ENCODE measurements at places on chromosomes 7 and 10.

- DNase-seq, result no peak
These were observed 401.5 kb downstream of the REEP3 start for GRCh38 chr10:63922468-63923284.

DNA sequence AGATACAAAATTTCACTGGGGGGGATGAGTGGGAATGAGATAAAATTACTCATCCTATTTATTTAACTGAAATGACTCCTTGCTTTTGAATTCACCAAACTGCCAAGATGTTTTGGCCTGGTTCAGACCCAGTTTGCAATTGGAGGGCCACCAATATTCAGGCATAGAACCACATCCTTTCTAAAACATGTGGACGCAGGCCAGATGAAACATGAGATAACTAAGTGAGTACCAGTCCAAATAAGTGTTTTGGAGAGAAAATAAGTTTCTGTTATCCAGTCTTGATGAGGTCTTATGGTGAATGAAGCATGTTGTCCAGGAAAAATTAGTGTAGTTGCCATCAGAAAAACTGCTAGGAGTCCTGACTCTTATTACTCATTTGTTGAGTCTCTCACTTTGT is 36.3 kb upstream of the PDK4 start:
- DNase-seq, result no peak

DNA sequence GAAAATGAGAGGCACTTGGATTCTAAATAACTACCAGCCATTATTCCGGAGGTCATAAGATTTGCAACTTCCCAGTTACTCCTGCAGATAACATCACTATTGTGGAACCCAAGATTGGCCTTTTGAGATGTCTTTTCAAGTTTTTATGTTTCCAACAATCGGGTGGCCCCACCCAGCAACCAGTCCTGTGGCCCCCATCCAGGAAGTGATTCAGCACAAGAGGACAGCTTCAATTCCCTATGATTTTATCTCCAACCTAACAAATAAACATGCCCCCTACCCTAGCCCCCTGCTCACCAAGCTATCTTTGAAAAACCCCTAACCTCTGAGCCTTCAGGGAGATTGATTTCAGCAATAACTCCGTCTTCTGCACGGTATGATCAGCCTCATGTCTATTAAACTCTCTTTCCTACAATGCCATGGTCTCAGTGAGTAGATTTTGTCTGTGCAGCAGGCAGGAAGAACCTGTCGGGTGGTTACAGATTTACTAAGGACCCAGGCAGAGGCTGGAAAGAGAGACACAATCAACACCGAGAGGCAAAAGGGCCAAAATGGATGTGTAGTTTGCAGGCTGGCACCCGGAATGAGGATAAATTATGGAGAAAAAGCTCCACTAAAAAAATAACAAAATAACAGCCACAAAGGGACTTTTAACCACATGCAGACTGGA is 83.9 kb upstream of the UNC5B start:
- no peak for DNase-seq

DNA sequence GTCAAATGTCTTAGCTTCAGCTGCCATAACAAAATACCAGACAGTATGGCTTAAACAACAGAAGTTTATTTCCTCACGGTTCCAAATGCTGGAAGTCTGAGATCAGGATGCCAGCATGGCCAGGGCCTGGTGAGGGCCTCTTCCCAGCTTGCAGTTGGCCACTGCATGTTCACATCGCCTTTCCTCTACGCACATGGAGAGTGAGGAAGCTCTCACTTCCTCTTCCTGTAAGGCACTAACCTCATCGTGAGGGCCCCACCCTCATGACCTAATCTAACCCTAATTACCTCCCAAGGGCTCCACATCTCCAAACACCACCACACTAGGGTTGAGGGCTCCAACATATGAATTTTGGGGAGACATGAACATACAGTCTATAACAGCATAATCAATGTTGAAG is 14.4 kb downstream of the ZNF33B start:
- DNase-seq, result no peak

- DNase-seq, result no peak
These were observed 191.7 kb downstream of the CXCL12 start for GRCh38 chr10:44193166-44193565.

DNA sequence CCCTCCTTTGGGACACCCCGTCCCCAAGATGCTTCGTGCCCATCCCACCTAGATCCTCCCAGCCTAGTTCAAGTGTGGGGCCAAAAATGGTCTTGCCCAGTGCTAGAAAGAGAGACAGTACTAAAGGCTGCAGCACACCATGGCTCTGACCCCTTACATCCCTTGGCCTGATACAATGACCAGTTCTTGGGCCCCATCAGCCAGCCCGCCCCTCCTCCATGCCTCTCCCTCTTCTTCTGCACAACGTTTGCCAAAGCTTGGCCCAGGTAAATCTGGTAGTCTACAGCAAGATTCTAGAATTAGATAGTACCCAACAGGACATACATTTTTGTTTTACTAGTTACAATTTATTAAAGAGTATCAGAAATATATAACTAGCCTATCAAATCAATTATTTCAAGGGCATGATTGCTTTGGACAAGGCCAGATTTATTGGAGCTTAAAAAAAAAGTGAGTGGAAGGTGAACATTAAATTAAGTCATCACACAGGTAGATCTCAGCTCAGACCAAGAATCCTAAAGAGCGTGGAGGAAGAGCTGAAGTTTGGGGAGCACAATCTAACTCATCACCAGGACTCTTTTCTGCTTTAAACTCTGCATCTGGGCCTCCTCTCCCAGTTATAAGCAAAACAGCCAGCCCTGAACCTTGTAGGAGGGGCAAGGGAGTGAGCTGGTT is 69.8 kb downstream of the ZMIZ1 start:
- no peak for DNase-seq

DNA sequence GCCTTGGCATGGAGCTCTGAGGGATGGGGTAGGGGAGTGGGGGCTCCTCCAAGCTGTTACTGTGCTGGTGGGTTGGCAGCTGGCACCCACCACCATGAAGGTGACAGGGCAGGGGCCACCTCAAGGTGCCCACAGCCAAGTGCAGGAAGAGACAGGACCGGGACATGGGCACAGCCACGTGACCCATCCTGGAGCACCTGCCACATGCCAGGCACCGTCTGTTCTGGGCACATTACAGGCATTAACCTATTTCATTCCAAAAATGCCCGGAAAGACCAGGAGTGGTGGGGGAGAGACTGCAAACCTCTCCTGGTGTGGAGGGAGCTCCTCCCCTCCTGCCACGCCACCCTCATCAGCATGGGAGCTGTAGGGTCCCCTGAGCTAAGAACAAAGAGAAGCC is 56.7 kb downstream of the CAMK2B start:
- no peak for DNase-seq

- DNase-seq, result no peak
These were observed 88.1 kb downstream of the GSAP start for GRCh38 chr7:77327932-77328628.

GRCh38 chr10:123906296-123906695 is 14.7 kb upstream of the CPXM2 start:
- DNase-seq, result no peak

DNA sequence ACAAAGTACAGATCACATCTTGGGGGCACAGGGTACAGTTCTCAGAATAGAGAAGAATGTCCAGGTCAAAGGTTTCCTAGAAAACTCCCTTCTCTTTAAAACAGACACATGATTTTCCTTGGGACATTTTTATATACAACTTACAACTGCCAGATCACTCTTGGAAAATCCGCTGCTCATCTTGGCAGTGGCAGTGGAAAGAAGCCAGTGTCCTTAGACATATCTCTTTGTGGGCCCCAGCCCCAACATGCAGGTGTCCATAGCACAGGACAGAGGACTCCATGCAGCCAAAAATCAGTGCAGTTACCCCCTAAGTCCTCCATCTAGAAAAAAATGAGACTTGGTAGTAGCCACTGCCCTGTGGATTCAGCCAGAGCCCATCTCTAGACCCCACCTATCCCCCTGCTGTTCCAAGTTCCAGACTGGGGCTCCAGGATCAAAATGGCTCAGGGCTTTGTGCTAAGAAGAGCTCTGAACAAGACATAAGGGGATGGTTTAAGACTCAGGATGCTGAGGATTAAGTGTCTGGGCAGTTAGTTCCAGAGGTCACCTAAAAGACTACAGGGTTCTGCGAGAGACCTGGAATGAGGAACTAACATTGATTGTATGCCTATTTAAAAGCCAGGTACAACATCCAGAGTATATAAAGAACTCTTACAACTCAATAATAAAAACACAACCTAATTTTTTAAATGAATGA is 34.4 kb downstream of the HIPK2 start:
- no peak for DNase-seq

DNA sequence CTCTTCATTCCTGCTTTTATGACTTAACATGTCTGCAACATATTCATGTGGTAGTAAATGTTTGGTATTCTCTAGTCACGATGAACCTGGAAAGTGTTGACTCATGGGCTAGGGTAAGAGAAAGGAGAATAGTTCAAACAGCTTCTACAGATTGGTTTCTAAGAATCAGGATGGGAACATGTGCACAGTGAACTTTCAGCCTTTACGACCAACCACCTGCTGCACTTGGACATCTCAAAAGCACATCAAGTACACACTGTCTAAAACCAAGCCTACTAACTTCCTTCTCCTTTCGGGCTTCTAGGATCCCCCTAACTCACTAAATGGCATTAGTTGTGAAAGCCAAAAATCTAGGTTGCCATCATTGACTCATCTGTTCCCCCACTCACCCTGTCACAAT is 85.5 kb downstream of the CUL2 start:
- DNase-seq, result no peak

- no peak for DNase-seq
These were observed 794.0 kb upstream of the C7orf33 start for GRCh38 chr7:147796581-147796980.

DNA sequence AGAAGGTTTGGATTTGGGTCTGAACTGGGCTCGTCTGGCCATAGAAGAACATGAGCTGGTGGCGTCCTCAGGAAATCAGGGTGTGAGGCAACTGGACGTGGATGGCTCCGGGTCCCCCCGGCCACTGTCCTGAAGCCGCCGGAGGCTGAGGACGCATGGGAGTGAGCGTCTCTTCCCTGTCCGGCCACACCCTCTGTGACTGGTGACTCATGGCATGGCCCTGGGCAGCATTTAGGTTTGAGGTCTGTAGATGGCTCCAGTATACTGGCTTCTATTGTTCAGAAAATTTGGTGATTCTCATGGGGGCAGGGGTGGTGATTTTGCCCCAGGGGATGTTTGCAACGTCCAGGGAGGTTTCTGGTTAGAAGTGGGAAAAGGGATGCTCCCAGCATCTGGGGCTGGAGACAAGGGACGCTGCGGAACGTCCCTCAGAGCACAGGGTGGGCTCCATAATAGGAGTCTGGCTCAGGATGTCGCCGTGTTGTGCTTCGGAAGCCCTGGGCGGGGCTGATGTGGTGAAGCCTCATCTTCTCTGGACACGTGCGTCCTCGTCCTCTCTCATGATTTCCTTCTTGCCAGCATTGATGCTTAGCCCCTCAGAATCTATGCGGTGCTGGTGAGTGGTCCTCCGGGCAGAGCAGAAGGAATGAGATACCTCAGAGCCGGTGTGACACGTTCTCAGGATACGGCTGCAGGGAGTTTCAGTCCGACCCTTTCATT is 49.9 kb downstream of the PITRM1 start:
- no peak for DNase-seq

DNA sequence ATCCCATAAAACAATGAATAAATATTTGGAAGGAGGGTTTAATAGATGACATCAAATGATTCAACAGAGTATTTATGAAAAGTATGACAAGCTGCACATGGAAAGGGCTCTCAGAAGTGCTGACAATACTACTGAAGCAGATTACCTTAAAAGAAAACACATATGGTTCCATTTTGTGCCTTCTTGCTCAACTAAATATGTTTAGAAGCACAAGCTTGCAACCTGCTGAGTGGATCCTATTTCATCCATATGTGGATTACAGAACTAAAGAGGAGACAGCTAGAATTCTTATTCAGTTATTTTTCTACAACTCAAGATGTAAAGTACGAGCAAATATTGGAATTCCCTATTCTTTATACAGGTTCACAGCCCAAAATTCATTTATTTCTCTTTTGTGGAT is 340.6 kb downstream of the TFEC start:
- DNase-seq, result no peak

- DNase-seq, result no peak
These were observed 45.7 kb upstream of the NXPH1 start for GRCh38 chr7:8387551-8388256.

DNA sequence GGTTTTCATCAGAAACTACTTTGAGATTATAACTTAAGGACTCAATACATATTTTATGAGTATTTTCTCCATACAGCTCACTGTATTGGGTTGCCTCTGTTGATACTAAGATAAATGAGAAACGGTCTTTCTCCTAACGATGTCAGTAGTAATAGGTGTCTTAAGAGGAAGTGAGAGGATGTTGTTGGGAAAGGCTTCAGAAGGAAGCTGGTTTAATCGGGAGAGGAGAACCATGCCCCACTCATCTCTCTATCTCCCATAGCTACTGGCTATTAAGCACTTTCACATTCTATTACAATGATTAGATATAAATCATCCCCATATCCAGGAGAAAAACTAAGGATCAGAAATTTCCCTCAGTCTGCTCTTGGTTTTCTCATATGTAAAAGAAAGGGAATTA is 2.0 kb downstream of the CLEC5A start:
- no peak for DNase-seq

DNA sequence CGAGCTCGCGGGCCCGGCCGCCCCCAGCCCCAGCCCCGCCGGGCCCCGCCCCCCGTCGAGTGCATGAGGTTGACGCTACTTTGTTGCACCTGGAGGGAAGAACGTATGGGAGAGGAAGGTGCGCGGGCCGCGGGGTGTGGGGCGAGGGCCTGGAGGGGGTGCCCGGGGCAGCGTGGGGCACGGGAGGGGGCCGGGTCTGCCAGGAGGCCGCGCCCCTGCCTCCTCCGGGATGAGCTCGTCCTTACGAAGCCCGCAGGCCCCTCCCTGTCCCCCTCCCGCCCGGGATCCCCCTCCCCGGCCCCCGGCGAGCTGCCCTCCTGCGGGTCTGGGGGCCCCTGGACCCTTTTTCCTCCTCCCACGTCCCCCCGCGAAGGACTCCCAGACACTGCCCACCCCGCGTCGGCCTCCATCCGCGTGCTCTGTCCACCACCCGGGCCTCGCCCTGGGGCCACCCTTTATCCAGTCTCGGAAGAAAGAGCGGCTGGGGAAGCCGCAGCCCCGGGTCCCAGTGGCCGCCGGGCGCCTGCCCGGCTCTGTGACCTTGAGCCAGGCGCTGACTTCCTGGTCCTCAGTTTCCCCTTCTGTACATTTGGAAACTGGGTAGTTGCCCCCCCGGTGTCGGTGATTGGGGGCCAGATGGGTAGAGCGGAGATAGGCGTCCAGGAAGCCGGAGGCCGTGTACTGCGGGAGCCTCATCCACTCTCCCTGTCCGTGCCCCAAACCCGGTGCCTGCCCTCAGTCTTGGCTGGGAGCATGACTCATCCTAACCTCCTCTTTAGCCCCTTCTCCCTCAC is 521 bp downstream of the LIMK1 start:
- no peak for DNase-seq

GRCh38 chr7:88546808-88547207 is 212.7 kb upstream of the ZNF804B start:
- DNase-seq, result no peak

Measured in left kidney (tissue), 8 donors.